HCT116 (cell line): ENCODE measurements at places on chromosomes 11 and 22.
A peak's percentile ranks its signal among the peaks of the same experiment; 100 is the strongest.

DNA sequence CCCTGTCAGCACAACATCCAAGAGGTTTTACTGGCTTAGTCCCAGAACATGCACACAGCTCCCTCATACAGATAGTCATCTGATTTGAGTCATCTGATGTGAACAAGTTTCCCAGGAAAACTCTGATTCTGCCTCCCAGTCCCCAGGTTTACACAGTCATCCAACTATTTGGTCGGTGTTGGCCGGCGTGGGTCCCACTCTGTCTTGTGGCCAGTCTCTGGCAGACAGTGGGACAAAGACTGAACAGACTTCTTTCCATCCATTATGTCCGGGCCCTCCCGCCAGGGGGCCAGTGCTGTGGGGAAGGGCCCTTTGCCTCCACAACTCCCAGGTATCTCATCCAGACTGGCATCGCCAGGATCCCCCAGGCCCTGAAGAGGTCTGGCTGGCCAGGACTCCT, 60.0 kb downstream of the BTG4 start:
- DNase-seq: no peak

DNA sequence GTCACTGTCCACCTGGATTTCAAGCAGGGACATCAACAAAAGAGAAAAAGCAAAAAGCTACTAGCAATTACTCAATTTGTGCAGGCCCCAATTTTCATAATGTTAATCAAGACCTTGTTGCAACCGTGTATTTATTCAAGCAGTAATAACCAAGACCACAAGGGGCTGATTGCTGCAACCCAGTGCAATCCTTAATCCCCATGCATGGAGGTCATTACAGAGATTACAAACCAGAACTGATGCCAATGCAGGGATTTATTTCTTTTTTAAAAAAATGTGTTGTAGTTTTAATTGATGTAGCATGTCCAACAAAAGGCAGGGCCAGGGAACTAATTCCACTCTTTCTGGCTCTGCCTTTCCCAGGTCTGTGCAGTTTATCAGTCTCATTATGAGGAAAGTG, 18.4 kb downstream of the TECTA start:
- no peak for DNase-seq

DNA sequence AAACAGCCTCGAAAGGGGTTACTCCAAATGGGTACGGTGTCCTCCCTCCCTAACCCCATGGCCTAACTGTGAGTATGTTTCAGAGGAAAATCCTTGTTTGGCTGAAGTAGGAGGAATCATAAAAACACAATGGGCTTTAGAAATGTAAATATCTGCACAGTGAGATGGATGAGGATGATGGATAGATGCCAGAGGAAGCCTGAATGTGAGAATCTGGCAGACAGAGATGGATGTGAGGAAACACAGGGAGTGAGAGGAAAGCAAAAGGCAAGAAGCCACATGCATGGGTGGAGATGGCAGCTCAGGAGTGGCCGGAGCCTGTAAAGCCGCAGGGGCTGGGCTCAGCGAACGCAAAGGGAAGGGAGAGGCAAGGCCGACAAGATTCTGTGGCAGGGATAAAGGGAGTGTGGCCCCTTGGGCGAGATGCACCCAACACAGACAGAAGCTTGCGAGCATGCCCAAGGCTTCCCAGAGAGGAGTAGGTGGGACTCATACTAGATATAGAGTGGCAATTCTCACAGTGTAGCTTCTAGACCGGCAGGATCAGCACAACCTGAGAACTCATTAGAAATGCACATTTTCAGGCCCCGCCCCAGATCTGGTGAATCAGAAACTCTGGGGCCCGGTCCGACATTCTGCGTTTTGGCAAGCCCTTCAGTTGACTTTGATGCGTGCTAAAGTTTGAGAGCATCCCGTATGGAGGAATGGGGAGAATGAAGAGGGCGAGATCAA, 237.3 kb upstream of the CADM1 start:
- DNase-seq: no peak

DNA sequence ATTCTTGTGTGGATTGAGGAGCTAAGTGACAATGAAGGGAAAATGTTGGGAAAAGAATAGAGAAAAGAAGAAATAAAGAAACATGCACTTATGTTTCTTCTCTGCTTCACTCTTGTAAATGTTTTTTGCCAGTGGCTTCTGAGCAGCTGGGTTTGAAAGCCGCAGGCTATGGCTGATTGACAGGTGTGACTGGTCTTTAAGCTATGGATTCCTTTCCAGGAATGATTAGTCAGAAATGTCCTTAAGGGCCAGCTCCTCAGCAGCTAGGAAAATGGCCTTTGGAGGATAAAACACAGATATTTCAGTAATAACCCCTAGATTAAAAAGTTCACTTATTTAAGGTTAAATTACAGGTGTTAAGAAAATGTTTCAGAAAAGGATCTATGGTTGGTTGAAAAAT, 6.5 kb upstream of the USP28 start:
- no peak for DNase-seq

DNA sequence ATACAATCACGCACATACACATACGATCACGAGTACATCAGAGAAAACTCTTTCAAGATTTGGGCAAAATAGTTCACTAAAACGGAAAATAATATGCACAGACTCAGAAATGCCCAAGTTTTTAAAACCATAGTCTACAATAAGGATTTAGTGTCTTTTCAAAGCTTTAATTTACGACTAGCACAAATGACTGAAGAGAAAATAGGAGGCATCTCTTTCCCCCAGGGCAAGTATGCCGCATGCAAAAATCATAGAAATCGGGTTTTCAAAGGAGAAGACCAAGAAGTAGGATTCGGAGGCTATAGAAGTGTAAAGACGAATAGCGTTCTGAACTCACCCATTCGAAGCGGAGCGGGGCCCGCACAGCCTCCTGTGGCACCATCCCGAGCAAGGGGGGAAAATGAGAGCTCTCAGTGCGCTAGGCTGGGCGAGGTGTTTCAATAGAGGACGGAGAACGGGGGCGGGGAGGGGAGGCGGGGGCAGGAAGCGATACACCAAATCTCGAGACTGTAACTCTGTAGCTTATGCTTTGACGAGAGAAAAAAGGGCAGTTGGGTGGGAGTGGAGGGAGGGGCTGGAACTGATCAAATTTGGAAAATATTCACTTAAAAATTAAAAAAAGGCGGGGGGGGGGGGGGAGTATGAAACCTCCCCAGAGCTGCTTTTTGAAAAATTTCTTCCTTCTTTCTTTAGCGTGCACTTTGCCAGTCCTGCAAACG, 15.8 kb downstream of the BLID start:
- no peak for DNase-seq

- DNase-seq: no peak
These were observed 17.2 kb upstream of the TAB1 start for GRCh38 chr22:39382410-39382809.

DNA sequence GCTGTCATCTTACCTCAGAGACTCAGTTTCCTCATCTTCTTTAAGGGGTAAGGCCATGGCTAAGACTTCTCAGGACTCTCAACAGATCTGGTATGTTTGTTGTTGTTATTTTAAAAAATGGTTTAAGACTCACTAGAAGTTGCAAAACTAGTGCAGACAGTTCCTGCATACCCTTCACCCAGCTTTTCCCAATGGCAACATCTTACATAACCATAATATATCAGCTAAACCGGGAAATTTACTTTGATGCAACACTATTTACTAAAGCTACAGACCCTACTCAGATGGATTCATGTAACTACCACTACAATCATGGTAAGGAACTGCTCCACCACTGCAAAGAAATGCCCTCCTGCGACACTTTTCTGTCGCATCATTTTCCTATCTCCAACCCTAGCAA, 20.4 kb downstream of the LGR4 start:
- DNase-seq: no peak

DNA sequence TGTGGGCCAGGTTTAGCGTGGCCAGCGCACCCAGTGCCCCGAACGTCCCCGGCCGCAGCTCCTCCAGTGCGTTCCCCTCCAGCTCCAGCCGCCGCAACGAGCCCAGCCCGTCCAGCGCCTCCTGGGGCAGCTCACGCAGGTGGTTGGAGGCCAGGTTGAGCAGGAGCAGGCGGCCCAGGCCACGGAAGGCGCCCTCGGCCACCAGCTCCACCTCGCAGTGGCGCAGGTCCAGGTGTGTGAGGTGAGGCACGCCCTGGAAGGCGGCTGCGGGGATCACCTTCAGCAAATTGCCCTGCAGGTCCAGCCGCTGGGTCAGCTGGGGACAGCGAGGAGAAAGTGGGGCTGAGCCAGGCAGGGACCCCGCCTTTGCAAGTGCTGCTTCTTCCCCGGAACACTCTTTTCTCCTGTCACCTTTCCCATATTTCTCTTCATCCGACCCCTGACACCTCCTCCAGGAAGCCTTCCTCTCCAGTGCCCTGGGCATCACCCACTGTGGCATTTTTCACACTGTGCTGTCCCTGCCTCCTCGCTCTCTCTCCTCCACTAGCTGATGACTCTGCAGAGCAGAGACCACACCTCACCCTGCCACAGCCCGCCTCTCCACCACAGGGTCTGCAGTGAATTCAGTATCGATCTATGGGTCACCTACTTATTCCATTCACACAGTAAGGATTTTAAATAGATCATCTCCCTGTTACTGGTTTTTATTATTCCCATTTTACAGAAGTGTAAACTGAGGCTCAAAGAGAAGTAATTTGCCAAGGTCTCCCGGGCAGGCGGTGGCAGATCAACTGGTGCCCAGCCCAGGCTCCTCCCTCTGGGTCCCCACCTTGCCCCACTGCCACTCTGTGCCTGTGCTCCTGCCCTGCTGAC, 1.9 kb downstream of the CHADL start:
- no peak for DNase-seq

GRCh38 chr11:17506314-17506713, 29.7 kb upstream of the ABCC8 start:
- no peak for DNase-seq

DNA sequence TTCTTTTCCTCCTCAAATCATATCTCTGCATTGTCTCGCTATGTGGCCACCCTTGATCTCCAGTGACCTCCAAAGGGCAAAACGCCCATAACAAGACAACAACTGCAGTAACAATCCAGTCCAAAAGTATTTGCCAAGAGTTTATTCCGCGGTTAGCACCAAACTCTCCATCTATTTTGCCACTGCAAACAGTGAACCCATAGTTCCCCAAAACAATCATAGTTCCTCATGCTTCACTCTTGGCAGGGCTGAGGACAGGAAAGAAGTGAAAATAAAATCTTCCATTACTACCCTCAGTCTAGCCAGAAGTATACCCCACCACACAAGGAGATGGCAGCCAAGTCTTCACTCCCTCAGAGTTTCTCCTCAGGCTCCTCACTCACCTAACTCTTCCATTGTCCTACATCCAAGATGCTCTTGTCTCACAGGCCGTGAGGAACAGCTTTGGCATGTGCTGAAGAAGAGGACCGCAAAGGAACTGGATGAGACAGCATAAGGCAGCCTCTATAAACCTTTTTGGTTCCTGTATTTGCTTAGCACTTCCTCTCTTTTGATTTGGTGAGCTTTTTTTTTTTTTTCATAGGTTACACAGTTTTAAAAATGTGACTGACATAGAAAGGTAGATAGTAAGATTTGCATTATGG, at the start of gene LPXN:
LPXN (minus strand) TSS at position 480 of the 644 bp plus-strand sequence; CDS start at position 396, 84 bp downstream.
- no peak for DNase-seq

GRCh38 chr11:110196241-110196754, 100.1 kb downstream of the RDX start:
- peak; percentile 38 for DNase-seq

GRCh38 chr11:103987629-103988594, 48.5 kb upstream of the DDI1 start:
- no peak for DNase-seq

DNA sequence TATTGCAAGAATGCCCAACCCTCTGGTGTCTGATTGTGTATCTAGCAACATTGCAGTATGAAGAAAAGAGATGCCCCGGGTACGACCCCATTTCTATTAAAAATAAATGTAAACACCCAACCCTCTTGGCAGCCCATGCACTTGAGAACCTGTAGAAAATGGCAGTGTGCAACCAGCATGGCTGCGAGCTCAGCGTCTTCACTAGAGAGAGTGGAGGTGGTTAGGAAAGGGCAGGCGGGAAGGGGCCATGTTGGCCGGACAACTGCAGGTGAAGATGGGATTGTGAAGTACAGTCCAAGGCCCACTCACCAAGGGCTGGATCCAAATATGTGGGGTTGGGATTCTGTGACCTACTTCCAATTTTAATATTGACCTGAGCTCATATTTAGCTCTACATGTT, 15.9 kb downstream of the PEX26 start:
- DNase-seq: no peak

DNA sequence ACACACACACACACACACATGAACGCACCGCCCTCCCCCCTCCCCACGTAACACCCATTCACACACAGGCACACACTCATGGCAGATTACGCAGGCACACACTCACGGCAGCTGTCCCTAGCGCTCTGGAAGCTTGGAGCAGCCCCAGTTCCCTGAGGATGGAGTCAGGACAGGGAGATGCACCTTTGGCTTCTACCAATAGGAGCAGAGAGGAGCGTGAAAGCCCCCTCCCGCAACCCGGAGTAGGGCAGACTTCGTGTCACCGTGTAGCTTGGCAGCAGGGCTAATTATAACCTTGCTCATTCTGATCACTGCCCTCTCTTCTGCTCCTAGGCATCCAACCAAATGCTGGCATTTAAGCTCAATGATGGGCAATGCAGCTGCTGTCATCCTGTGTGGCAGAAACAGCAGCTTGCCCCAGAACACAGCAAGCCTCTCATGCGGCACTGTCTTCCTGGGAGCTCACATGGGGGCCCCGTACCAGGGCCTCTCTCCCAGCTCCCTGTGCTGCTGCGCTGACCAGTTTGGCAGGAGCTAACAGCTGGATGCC, 31.9 kb downstream of the ANKK1 start:
- no peak for DNase-seq

DNA sequence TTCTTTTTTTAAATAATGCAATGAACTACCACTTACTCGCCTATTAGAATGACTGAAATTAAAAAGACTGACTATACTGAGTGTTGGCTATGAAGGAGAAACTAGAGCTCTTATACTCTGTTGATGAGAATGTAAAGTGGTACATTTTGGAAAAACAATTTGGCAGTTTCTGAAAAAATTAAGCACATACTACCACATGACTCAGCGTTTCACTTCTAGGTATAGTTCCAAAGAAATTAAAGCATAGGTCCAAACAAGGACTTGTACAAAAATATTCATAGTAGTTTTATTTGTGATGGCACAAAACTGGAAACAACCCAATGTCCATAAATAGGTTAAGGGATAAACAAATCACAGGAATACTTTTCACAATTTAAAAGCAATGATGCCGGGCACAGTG, 22.4 kb upstream of the SLC29A2 start:
- DNase-seq: no peak
